ENCODE measurements at places on chromosomes 12 and 14. TPM values are rescaled to one million over a fixed set of nuclear protein-coding genes. Genes with fewer than 3 reads are reported as not detected.

The AMHR2 gene
- 0.86 TPM for total RNA-seq

The CCDC38 gene
- 0.07 TPM for total RNA-seq

The RERG gene
- 0.25 TPM for total RNA-seq

The CLEC1B gene
- not detected for total RNA-seq

The HOXC11 gene
- total RNA-seq = 0.90 TPM

The GLT8D2 gene
- total RNA-seq = 0.20 TPM

The LRTM2 gene
- total RNA-seq = not detected

Measured in A549 treated with Hydrocortisone at 1 μM for 4 hours (cell line).